ENCODE measurements at places on chromosomes 6 and 20. TPM values are rescaled to one million over a fixed set of nuclear protein-coding genes. Genes with fewer than 3 reads are reported as not detected.

- no peak for DNase-seq
These were observed 778 bp downstream of the MCCD1 start for GRCh38 chr6:31529329-31530150.

Gene SNHG17
- 52.0 TPM for total RNA-seq

Gene PRL
- not detected for total RNA-seq

DNA sequence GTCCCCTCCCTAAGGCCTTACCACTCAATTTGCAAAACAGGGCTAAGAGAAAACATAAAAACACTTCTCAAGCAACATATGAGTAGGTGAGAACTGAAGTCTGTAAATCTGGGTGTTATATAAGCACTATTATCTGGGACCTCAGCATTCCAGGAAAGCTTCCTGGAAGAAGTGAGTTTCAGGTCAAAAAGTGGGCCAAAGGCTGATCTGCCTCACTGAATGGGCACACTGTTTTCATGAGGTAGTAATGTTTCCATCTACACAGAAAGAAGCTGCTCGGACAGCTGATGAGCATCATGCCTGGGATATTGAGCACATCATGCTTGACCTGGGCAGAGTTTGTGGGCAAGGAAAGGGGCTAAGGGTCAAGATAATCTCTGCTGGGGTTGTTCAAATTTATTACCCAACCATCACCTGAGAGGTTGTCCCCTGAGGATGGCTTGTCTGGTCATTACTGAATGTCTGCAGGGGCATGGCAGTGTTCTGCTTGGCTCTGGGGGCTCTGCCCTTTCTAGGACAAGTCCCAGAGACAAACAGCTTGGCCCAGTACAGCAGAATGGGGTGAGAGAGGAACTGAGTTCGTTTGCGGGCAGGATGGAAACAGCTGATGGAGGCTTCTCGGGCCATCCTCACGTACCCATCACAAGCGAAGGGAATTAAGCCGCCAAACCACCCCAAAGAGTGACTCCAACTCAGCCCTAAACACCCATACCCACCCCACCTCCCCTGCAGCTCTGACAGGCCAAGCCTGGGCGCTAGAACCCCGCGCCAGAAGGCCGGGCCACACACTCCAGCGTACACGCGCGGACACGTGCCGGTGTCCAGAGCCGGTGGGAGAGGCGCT, 1.2 kb upstream of the SYNJ2 start:
- DNase-seq: no peak

Gene SS18L1
- total RNA-seq: 14.9 TPM

All from Peyer's patch (tissue), 4 donors.